Activated T-cell treated with anti-CD3 and anti-CD28 coated beads, Interleukin-2, amount 50 U/mL, for 4 hours (primary cell): ENCODE measurements at places on chromosomes 4 and X.

DNA sequence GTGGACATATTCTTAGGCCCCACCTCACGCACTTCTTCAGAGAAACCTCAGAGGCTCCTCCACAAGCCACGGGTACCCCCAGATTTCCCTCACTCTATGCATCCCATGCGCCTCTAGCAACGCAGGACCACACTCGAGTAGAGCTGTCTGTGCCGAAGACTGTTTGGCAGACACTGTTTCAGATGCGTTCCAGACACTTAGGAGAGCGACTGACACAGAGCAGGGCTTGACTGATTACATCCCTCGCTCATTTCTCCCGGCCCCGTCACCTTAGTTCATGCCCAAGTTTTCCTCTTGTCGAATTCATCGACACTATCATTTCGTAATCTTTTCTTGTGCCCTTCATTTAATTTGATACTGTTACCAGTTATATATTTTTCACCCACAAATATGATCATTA, 15.0 kb downstream of the SORBS2 start:
- DNase-seq: no peak

- no peak for DNase-seq
These were observed 170.2 kb downstream of the RAPGEF2 start for GRCh38 chr4:159273141-159273438.

DNA sequence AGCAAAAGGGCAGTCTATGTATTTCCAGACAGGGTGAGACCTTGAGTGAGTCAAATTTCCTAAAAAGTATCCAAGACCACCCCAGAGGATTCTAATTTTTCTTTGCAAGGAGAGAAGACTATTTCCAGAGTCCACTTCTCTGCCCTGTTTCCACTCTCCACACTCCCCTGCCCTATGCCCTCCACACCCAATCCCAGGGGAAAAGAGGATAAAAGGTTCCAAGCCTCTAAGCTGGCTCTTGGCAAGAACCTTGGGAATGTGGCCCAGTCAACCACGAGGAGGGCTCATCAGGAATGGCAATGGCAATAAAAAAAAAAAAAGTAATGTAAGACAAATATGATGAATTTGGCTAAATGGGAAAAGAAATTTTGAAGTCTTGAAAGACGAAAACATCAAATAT, 65.9 kb downstream of the SRPX start:
- no peak for DNase-seq

DNA sequence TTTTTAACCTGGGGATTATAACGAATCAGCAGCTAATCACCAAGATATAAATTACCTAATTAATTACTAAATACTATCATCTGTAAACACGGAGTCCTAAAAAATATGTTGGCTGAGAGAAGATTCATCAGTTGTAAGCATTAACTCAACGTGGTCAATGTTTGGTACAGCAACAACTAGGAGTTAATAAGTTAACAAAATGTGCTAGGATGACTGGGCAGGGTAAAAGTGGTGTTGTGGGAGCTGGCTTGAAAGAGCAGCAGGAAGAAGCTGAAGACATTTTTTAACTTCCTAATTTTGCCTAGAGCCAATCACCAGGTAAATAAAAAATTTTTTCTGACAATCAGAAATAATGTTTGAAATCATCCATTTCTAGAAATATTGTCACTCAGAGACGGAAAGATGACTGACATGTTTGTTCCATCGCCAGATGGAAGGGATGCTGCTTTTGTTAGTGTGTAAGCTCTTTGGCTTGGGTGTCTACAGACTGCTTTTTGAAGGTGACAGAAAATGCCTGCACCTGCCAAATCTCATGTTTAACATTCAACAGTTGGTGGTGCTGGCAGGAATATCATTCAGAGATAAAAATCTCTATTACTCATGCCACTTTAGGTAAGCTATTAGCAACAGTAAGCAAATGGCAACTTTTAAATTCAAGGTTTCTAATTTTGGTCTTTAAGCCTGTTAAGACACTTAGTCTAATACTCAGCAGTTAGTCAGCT, 1126.9 kb downstream of the STPG2 start:
- DNase-seq: no peak

DNA sequence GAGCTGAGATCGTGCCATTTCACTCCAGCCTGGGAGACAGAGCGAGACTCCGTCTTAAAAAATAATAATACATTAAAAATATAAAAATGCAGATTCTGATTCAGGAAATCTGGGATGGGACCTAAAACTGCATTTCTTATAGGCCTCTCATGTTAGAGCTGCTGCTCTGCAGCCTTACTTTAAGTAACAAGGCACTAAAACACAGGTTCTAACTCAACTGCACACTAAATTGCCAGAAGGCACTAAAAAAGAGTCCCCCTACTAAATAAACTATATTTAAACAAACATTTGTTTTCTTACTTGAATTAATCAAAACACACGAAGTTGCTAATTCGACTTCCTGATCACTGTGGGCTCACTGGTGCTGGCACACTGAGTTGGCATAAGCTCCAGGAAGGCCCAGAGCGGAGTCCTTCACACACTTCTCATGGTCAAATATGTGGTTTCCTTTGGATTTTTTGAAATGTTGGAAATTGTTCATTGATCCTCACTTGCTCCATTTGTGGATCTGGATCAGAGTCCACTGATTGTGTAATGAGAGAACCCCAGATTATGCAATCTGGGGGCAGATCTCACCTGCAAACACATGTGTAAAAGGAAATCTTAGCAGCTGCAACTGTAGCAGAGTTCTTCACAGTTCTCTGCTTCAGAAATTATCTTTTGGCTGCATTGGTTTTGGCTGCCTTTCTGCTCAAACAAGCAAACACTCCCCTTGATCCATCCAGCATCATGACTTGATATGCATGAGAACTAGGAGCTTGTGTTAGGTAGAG, 59.3 kb downstream of the AFF1 start:
- no peak for DNase-seq

DNA sequence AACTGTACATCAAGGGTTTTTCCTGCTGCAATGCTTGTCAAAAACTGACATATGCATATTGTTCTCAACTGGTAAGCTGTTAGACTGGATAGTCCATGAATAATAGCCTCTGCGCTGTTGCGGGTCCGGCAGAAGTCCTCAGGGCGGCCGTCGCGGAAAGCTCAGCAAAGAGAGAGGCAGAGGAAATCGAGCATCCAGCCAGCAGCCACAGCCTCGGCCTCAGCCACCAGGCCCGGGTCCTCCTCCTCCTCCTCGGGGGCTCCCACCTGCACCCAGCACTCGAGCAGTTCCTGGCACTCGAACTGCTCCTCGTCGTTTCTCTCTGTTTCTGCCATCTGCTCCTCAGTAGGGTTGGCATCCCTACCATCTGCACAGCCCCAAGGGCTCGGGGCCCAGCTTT, 53.7 kb downstream of the UPRT start:
- no peak for DNase-seq

DNA sequence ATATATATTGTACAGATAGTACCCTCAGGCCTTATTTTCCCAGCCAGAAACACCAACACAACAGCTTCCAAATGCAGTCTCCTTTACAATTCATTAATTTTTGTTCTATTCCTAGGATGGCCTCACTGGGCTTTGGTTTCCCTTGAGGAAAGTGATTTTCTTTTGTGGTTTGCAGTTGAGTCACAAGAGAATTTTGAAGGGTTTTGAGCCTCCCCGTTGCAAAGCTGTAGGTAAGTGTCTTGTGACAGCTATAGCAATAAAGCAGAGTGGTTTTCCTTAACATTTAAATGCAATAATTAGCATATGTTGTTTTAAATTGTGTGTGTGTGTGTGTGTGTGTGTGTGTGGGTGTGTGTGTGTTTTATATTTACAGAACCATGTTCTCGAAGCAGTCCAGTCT, 54.1 kb upstream of the WDR17 start:
- no peak for DNase-seq

DNA sequence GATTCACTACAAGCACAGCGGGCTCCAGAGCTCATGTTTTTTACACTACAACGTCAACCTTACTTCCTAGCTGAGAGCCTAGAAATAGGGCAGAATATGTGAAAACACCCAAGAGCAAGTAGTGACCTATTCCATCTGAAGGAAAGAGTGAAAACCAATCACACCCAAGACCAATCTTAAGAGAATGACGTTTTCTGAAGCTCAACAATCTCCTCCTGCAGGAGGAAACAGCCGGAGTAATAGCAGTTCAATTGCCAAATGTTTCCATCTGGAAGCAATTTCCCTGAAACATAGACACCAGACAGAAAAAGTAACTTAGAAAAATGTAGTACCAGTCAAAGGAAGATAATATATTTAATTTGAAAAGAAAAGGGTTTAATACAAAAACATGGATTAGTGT, 142.4 kb downstream of the ANXA5 start:
- no peak for DNase-seq

DNA sequence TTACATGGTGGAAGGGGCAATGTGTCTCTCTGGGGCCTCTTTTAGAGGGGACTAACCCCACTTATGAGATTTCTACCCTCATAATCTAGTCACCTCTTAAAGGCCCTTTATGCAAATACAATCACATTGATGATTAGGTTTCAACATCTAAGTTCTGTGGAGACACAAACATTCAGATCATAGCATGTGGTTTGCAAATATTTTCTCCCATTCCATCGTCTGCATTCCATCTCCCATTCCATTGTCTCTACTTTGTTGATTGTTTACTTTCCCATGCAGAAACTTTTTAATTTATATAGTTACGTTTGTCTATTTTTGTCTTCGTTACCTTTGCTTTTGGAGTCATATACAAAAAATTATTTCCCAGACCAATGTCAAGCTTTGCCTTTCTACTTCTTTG, 927.5 kb upstream of the INTU start:
- no peak for DNase-seq

DNA sequence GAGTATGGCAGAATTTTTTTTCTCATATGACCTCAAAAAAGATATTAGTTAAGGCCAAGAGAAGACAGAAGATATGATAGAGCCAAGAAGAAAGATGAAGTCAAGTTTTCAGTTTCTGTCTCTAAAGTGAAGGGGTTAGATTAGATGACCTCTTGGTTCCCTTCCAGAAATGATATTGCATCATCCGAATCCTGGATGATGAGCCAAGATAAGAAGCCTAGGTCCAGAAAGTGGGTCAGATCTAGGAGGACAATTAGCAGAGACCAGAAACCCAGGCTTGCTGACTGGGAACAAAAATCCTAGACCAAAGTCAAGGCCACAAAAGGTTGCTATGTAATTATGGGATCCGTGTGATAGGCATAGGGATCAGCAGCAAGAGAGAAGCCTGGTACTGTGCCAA, 20.2 kb downstream of the SATL1 start:
- DNase-seq: no peak

DNA sequence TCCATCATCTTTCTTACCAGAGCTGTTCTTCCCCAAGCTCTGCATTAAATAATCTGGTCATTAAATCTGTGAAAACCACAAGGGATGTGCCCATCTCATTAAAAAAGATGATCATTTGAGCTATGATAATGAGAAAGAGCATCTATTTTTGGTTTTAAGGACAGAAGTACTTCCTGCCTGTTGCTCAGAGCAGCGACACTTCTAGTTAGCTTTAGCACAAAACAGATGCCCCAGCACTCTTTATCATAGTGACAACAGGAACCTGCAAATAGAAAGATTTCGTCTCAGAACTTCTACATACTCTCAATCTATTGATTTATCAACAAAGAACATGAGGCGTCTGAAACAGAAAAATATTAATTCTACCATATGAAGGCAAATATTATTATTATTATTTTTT, 140.1 kb downstream of the APBB2 start:
- no peak for DNase-seq

DNA sequence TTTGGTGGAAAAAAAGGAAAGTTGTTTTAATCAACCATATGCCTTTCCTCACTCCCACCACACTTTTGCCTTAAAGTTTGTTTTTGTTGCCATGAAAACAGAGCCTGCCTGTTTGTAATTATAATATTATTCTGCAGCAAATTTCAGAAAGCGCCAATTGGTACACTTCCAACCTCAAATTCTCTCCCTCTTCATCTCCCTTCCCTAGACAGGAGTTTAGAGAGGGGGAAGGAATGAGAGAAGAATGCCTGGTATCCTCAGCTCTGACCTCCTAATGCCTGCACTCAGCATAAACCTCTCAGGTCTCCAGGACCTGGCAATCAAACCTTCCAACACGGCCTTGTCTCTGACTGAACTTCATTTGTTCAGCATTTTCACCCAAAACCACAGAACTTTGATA, 138.4 kb upstream of the HCCS start:
- no peak for DNase-seq

DNA sequence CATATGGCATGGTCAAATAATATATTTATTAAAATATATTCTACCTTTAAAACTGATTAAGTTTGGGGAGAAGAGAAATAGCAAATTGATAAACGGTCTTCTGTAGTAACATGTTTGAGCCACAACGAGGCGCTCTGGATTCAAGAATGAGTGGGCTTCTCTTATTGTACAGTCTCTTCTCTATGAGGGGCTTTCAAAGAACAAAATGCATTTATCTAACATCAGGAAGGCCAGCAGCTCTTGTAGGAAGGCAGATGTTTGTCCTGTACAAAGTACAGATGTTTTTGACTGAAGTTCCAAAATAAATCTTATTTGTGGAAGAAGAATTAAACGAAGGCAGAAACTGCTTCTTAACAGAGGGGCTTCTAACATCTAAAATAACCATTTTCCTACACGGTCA, 153.6 kb downstream of the RASL11B start:
- no peak for DNase-seq

DNA sequence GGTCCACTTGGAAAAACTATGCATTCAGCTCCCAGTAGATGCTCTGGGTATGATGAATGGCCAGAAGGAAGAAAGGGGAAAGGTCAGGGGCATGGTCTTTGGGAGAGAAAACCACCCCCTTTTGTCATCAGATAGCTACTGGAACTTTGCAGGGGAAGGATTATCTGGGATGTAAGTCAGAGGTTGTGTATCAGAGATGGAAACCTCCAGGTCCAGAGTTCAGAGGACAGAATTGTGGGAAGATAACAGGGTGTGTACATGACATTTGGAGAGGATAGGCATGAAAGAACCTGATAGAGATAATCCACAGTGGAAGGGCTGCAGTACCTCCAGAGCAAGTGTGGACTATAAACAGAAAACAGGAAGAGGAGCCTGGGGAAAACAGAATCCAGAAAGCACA, 262.7 kb downstream of the SPRY1 start:
- DNase-seq: no peak

DNA sequence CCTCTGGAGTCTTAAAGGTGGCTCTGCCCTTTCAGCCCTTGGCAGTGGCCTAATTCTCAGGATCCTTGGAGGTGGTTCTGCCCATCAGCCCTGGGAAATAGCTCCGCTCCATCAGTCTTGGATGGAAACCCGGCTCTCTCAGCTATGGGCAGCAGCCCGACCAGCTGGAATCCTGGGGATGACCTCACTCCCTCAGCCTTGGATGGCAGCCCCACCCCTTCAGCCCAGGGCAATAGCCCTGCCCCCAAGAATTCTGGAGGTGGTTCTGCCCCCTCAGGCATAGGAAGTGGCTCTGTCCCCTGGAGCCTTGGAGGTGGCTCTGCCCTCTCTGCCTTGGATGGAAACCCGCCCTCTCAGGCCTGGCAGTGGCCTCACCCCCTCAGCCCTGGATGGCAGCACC, 127.7 kb downstream of the RBMX2 start:
- no peak for DNase-seq
